ENCODE measurements at places on chromosomes 13 and 19.

DNA sequence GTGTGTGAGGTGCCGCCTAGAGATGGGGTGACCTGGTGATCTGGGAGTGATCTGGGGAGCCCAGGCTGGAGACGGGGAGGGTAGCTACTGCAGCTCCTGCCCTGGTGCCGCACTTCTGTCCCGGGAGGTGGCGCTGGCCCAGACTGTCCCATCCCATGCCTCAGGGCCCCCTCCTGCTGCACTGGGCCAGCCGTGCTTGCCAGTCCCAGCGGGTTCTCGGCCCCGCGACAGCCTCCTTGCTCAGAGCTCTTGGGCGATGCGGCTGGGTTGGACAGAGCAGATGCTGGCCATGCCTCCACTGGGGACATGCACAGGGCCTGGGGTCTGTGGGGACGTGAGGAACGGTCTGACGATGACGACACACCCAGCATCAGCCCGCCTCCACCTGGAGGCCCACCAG, 2.5 kb downstream of the RAX2 start:
- DNase-seq = no peak

- DNase-seq = no peak
Measured at GRCh38 chr19:38670921-38671398, 23.5 kb downstream of the ACTN4 start.

- no peak for DNase-seq
Measured at GRCh38 chr19:33132425-33132824, 511 bp downstream of the WDR88 start.

DNA sequence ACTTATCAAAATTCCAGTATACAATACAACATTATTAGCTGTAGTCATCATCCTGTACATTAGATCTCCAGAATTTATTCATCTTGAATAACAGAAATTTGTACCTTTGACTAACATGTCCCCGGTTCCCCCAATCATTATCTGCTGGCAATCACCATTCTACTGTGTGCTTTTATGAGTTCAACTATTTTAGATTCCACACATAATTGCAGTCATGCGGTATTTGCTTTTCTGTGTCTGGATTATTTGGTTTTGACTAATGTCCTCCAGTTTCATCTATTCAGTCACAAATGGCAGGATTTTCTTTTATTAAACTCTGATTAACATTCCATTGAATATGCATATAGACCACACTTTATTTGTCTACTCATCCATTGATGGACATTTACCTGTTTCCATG, 530.7 kb upstream of the SLITRK1 start:
- DNase-seq = no peak

- no peak for DNase-seq
Measured at GRCh38 chr13:113210833-113211232, 1.4 kb downstream of the CUL4A start.

DNA sequence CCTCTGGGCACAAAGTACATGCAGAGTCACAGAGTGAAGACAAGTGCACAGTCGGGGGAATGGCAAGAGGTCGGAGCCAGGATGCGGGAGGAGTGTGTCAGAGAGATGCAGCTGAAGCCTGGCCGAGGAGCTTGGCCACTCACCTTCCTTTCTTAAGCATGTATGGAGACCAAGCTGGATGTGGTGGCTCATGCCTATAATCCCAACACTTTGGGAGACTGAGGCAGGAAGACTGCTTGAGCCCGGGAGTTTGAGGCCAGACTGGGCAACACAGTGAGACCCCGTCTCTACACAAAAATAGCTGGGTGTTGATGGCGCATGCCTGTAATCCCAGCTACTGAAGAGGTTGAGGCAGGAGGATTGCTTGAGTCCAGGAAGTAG, 67.0 kb downstream of the LATS2 start:
- no peak for DNase-seq

- no peak for DNase-seq
Measured at GRCh38 chr19:45154064-45154827, 6.5 kb downstream of the NKPD1 start.

GRCh38 chr19:27752530-27753184, 1460.3 kb downstream of the UQCRFS1 start:
- no peak for DNase-seq

GRCh38 chr19:42155796-42156195, 23.6 kb upstream of the POU2F2 start:
- no peak for DNase-seq

DNA sequence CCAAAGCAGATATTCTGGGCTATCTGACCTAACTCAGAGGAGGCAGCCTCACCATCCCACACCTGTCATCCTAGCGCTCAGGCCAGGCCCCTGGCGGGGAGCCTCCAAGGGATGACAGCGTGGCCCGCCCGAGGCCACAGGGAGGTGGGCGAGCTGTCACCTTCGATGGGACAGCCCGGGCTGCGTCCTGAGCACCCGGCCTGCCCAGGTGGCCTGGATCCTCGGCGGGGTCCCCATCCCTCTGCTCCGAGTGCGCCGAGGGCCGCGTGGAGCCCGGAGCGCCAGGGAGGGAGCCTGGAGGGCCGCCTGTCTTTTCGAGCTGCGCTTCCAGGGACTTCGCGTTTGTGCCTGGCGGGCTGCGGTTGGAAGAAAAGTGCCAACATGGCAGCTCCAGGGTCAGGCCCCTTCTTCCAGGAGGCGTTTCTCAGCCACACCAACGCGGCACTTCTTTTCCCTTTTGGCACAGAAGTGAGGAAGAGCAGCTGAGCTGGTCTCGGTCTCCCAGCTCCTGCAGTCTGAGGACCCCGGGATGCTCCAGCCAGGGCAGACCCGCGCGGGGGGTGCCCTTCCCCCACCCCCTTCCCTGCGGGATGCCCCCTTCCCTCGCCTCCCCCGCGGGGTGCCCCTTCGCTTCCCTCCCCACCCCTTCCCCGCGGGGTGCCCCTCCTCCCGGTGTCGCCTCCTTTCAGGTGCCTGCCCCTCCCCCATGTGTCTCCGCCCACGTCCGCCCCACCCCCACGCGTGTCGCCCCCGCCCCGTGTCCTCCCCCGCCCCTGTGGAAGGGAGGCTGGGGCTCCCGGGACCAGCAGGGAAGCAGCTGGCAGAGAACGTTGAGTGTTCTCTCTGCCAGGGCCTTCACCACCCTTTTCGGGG, 42.3 kb downstream of the GJA3 start:
- DNase-seq = no peak

- no peak for DNase-seq
Measured at GRCh38 chr13:77717508-77717907, 20.0 kb downstream of the SLAIN1 start.

DNA sequence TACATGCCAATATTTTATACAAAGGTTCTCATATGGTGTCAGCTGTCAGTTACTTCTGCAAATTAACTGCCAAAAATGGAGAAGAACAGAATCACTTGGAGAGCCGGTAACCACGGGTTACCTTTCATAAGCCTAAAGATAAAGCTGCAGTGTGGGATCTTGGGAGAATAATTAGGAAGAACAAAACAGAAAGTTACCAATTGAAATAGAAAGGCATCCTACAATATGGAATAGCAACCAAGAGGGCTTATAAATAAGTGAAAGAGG, 74.2 kb downstream of the TSHZ3 start:
- no peak for DNase-seq

DNA sequence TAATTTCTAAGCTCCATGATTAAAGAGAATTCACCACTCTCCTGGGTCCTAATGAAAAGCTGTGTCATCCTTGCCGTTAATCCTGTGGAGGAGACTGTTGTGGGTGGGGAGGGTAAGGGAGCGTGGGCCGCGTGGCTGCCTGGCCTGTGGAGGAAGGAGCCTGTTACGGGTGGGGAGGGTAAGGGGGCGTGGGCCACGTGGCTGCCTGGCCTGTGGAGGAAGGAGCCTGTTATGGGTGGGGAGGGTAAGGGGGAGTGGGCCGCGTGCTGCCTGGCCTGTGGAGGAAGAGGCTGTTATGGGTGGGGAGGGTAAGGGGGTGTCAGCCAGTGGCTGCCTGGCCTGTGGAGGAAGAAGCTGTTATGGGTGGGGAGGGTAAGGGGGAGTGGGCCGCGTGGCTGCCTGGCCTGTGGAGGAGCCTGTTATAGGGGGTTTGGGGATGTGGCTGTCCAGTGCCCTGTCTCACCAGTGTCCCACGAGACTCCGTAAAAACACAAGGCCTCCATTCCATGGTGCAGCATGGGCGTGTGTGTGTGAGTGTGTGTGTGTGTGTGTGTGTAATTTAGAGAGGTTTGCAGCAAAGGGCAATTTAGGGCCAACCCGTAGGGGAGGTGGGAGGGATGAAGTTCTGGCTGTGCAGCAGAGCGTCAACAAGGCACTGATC, 15.6 kb upstream of the DCUN1D2 start:
- no peak for DNase-seq

DNA sequence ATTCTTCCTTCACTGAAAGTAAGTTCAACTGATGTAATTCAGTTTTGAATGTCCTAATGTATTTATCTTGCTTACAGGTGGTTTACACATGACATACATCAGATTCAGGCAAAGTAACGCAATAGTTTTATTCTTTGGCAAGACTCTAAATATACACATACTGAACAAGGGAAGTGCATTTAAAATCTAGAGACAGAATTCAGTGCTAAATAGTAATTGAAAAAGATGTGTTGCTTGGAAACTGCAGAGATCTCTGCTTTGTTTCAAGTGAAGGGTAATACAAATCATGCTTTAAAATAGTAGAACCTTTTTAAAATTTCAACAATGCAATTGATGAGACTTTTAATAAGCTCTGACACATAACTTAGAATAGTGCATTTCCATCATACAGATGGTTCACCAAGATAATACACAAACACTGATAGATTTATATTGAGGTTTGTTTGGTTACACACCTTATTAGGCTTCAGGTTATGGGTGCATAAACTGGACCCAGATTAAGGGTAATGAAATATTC, 581.0 kb upstream of the MIR17HG start:
- no peak for DNase-seq
